Stimulated activated CD4-positive, alpha-beta T cell treated with anti-CD3 and anti-CD28 coated beads, Interleukin-1b, Interleukin-23, amount 100 ng/mL, for 1 hour (primary cell): ENCODE measurements at places on chromosomes 13 and 19.

GRCh38 chr19:46442808-46443450 lies 14.2 kb upstream of the PNMA8C start:
- DNase-seq = no peak

DNA sequence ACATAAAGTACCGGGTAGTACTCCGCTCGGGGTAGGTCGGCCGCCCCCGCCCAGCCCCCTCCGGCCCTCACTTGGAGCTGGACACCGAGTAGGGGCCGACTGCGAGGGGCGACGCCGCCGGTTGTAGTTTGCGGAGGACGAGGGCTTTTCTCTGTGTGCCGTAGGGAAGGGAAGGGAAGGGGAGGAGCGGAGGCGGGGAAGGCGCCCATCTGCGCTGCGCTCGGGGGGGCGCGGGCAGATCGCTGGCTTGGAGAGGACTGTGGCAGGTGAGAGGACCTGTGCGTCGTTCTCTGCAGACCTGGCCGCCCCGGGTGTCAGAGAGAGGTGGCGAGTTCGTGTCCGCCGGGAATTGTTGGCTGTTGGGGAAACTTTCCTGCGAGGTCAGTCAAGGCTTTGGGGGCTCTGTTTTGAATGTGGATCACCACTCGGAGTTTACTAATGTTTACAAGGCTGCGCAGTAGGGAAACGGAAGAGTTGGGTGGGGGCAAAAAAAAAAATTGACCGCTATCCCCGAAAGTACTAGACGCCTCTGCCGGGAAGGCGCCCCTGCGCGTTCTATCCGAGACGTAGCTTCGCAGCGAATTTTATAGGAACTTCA lies 1.4 kb downstream of the ING1 start:
- DNase-seq = peak; percentile 13

DNA sequence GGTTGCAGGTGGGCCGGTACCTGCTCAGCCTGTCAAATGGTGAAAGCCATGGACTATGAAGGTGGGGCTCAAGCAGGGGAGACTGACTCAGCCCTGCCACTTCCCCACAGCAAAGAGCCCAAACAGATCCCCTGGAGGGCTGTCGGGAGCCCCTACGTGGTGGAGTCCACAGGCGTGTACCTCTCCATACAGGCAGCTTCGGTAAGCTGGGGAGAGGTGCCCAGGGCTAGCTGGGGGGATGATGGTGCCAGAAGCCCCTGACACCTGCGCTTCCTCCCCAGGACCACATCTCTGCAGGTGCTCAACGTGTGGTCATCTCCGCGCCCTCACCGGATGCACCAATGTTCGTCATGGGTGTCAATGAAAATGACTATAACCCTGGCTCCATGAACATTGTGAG lies 3.2 kb upstream of the TMEM147 start:
- DNase-seq = no peak

GRCh38 chr13:113819731-113820715 lies 43.9 kb downstream of the GAS6 start:
- DNase-seq = no peak

GRCh38 chr13:33362986-33363727 lies 77.6 kb upstream of the STARD13 start:
- DNase-seq = no peak

GRCh38 chr19:39936622-39937021 lies 2.2 kb upstream of the FCGBP start:
- no peak for DNase-seq

GRCh38 chr13:48448959-48449614 lies 36.2 kb upstream of the LPAR6 start:
- DNase-seq = no peak

DNA sequence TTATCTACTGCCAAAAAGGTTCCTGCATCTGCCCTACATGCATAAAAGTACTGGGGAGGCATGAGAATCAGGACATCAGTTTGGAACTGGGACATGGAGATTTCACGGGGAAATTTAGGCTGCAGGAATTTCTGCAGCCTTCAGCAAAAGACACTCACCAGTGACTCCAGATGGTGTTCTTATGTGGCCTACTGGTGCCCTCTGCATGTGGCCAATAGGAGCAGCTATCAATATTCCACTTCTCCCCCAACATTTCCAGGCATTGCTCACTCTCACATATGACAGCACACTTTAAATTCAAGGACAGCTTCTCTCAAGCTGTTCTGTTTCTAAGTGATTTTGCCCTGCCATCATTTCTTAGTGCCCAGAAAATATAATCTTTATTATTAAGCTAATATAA lies 570.5 kb upstream of the ARGLU1 start:
- no peak for DNase-seq

DNA sequence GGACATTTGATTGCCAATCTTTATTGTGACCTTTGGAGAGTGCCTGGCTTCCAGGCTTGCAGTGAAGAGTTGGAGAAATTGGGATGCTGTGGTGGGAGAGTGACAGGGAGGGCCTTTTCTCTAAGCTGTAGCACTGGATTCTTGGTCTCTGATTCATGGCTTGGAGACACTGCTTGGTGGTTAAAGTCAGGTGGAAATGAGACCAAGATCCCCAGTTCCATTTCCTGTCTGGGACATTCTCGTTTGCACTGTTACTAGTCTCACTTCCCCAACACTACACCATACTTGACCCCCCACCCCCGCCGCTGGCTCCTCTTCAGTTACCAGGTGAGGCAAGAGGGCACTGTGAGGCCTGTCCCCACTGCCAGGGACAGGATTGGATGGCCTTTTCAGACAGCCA lies 2.9 kb downstream of the SUPT5H start:
- no peak for DNase-seq

DNA sequence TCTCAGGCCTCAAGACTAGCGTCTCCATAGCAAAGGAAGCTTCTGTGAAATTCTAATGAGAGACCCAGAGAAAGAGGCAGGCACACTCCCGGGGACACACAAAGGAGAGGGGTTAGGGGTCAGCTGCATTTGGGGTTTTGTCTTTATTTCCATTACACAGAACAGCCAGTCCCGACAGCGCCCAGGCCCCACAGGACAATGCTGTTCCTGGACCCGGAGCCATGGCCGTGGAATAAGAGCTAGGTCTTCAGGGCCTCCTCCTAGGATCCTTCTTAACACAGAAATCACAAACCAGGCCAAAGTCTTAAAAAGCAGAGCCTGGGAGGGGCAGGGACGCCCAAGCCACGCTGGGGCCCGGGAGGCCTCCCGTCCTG lies 22.8 kb downstream of the KCTD15 start:
- no peak for DNase-seq

DNA sequence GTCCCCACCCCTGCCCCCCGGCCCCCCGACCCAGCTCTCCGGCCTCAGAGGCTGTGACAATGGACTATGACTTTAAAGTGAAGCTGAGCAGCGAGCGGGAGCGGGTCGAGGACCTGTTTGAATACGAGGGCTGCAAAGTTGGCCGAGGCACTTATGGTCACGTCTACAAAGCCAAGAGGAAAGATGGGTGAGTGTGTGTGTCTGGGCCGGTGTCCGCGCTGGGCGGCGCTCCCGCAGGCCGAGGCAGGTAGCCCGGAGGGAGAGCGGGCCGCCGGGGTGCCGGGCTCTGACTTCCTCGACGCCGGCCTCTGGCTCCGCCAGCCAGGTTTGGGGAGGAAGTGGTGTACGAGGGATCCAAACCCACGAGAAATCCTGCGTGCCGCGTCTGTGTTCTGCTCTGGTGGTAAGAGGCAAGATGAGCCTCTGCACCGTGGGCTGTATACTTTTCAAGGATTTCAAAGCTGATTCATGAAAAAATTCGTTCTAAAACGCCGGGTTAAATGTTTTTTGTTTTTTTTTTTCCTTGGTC lies 718 bp downstream of the CDK8 start:
- peak; percentile 20 for DNase-seq

- DNase-seq = no peak
These were observed 20.7 kb upstream of the TINCR start for GRCh38 chr19:5588441-5588840.
